ENCODE measurements at places on chromosomes 12 and 14.

DNA sequence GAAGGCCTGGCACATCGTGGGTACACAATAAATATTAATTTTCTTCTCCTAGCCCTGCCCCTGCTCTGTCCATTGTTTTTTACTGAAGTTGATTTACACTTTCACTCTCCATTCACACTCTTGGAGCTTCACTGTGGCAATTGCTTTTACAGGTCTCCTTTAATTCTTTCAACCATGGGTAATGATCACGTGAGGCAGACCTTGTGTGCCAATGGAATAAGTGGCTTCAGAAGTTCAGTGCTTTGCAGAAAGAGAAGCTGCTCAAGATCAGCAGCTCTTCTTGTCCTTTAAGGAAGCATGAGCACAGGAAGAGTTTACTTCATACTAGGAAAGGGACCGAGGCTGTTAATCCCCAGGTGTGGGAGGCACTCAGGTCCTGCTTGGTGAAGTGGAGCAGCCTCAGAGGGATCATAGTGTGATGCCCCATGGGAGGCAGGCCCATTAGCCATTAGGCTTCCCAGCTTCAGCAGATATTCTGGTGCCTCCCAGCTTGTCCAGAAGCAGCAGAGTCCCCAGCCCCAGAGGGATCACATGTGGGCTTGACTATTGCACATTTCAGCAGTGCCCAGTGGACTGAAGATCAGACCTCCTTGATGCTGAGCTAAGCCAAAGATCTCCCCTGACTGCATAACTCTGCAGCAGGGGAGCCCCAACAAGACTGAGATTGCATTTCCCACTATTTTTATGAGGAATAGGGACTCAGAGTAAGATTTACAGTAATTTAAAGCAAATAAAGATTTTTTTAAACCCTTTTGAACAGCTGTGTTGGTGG lies 5.0 kb upstream of the SLC35F4 start:
- DNase-seq: no peak

DNA sequence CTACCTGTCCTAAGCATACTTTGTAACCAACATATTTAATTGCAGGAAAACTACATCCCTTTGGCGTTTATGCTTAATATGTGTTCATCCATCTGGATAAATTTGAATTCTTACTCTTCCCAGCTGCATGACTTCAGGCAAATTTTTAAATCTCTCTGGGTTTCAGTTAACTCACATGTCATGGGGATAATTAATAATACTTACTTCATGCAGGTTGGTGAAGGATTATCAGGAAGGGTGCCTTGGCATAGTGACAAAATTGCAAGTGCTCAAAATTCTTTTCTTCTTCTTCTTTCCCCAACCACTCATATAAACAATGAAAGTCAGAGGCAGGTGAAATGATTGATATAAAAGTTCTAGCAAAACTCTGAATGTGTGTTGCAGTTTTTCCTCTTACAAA lies 15.9 kb downstream of the SYT10 start:
- DNase-seq: no peak

DNA sequence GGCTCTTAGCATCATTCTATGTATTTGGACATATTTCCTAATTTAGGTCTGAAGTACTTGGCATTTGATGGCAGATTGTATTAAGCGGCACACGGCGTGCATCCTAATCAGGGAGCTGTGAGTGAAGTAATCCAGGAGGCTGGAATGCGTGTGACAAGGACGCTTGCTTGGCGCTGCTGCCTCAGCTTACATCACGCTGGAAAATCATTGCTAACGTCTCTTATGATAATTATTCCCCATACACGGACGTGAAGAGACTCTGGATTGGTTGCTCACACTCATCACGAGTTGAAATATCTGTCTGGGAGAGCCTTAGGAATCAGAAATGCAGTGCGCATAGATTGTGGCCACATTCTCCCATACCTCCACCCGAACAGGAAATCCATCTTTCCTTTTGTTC lies 85.3 kb downstream of the FBXW8 start:
- DNase-seq: no peak

- DNase-seq: no peak
Measured at GRCh38 chr12:94222351-94223084, 74.1 kb downstream of the PLXNC1 start.

DNA sequence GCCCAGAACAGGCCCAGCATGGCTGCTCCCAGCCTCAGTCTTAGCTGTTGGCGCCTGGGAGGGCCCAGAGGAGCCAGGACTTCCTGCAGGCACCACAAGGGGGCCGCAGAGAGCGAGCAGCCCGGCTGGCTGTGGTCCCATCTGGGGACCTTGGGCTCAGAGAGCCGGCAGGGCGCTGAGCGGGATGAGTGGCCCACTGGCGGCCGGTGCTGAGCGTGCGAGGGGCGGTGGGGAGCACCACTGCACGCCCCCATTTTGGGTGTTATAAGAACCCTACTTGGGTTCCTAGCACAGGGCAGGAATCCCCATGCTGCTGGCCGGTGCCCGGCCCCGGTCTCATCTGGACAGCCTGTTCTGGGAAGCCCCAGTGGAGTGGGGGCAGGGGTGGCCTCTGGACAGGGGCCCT lies 25.9 kb upstream of the CRIP2 start:
- peak; percentile 63 for DNase-seq

GRCh38 chr14:77843651-77844050 lies 43.7 kb downstream of the ADCK1 start:
- no peak for DNase-seq

DNA sequence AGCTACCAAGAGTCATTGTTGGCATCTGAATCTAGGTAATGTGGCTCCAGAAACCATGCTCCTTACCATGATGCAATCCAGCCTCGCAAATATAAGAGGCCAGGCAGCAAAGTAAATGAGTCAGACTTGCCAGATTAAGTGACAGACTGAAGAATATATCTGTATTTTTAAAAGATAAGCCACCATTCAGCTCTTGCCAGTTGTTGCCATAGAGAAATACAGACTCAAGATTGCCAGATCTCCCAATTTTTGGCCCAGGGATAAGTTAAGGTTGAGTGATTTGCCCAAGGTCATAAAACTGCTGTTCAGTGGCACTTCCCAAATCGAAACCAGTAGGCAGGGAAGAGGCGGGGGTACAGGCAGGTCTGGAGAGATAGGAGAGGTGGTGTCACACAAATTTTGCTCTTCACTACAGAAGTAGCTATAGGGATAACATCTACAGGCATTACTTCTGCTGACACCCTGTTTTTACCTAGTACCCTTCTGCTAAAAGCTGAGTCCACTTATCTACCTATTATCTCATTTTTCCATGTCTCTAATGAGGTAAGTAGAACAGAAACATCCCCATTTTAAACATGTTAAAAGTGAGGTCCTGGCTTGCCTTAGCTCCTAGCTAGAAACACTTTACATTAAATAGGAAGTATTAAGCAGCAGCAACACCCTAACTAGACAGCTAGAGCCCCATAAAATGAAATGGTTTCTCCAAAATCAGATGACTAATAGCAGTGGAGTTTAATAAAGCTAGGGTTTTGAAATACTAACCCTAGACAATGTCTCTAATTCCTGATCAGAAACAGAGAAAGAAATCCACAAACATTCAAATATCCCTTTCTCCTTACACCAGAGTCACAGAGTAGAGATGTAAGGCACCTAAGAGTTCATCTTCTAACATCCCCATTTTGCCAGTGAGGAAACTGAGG lies 19.5 kb downstream of the DCAF5 start:
- no peak for DNase-seq

DNA sequence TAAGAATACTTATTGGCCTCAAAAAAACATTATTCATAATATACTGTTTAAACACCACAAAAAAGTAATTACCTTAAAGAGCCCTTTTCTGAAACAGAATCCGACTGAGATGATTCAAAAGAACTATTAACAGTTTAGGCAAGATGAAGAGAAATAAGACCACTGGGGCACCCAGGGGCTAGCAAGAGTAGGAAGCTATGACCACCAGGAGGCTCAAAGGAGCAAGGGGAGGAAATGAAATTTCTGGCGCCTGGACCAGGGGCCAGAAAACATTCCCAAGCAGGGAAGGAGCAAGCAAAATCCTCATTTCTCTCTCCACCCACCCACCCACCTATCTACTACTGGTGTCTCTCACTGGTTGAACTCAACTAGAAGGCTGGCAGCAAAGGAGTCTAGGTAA lies 6.3 kb upstream of the DCAF4 start:
- DNase-seq: no peak

GRCh38 chr12:166425-167075 lies 47.4 kb downstream of the SLC6A12 start:
- no peak for DNase-seq

- DNase-seq: no peak
Measured at GRCh38 chr12:59652130-59652529, 56.3 kb downstream of the SLC16A7 start.

DNA sequence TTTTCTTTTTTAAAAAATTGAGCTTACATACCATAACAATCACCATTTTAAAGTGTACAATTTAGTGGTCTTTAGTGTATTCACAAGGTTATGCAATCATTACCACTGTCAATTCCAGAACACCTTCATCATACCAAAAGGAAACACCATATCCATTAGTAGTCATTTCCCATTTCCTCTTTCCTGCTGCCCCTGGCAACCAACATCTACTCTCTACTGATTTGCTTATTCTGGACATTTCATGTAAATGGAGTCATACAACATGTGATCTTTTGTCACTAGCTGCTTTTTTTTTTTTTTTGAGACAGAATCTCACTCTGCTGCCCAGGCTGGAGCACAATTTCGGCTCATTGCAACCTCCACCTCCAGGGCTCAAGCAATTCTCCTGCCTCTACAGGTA lies 66.8 kb upstream of the CFL2 start:
- DNase-seq: no peak

Data from activated CD4-positive, alpha-beta T cell treated with anti-CD3 and anti-CD28 coated beads, Interleukin-2, amount 50 U/mL, for 48 hours (primary cell).